ENCODE measurements at places on chromosomes 2 and 18.
A peak's percentile ranks its signal among the peaks of the same experiment; 100 is the strongest.

- DNase-seq, result no peak
These were observed 184.4 kb downstream of the RTP5 start for GRCh38 chr2:242053921-242054320.

DNA sequence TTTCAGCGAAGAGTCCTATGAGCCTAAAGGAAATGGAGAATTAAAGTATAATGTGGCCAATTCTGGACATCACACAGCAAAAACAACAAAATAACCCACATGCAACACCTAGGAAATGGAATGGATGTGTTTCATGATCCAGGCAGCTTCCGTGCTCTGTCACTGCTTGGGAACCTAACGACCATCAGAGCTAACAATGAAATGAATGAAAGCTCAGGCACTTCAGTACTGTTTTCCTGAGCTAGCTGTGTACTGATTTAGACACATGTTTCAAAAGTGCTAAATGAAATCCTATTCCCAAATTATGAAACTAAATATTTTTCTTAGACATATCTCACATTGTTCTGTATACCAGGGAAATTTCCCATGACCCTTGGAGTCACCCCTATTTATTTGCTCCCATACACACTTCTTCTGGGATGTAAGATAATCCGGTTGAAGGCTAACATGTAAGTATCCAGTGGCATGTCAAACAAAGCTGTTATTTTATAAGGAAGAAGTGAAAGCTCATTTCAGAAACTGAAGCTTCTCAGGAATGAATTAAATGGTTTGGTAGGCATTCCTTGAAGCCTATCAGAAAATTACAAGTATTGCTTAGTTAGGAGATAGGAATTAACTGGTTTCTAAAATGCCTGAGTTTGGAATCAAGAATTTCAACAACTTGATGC, 108.5 kb upstream of the RND3 start:
- no peak for DNase-seq

GRCh38 chr18:68186039-68186438, 528.9 kb downstream of the TMX3 start:
- no peak for DNase-seq

- no peak for DNase-seq
These were observed 2.1 kb upstream of the SIX3 start for GRCh38 chr2:44939106-44940048.

DNA sequence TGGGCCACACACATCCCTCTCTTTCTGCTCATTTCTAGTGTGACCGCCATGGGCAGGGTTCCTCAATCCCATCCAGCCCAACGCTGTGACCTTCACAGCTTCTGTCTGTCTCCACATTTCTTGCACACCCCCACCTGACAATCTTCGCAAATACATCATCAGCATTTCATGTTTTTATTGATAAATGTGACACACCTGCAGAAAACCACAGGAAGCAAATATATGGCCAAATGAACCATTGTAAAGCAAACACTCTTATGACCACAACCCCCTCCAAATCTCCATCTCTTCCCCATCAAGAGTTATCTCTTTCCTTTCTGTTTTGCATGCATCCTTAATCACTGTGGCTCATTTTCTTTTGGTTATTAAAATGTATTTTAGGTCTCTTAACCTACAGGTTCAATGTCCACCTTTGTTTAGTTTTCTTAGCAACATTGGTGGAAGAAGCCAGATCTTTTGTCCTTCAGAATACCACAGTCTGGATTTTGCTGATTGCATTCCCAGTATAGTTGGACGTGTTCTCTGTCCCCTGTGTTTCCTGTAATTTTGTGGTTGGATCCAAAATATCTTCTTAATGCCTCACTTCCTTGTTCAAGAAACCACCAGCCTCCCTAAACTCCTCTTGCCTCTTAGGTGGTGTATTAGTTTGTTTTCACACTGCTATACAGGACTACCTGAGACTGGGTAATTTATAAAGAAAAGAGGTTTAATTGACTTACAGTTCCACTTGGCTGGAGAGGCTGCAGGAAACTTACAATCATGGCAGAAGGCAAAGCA, 9.8 kb upstream of the NCK2 start:
- no peak for DNase-seq

DNA sequence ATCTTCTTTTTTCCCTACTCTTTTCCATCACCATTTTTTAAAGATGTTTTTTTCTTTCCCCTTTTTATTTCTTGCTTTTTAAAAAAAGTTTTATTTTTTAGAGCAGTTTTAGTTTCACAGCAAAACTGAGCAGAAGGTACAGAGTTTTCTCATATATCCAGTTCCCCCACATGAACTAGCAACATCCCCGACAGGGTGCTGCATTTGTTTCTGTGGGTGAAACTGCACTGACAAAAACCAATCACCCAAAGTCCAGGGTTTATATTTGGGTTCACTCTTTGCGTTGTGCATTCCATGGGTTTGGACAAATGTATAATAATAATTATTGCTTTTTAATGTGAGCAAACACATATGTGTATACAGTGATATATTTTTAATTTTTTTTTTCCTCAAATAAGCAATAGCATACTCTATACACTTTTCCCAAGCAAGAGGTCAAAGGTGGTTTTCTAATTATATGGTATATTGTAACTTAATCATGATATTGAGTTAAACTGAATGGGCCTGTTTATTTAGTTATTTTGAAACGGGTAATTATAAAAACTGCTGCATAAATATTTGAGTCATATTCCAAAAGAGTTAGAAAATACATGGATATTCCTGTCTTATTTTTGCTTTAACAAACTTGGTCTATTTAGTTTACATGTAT, 50.3 kb downstream of the NCK2 start:
- DNase-seq, result no peak

DNA sequence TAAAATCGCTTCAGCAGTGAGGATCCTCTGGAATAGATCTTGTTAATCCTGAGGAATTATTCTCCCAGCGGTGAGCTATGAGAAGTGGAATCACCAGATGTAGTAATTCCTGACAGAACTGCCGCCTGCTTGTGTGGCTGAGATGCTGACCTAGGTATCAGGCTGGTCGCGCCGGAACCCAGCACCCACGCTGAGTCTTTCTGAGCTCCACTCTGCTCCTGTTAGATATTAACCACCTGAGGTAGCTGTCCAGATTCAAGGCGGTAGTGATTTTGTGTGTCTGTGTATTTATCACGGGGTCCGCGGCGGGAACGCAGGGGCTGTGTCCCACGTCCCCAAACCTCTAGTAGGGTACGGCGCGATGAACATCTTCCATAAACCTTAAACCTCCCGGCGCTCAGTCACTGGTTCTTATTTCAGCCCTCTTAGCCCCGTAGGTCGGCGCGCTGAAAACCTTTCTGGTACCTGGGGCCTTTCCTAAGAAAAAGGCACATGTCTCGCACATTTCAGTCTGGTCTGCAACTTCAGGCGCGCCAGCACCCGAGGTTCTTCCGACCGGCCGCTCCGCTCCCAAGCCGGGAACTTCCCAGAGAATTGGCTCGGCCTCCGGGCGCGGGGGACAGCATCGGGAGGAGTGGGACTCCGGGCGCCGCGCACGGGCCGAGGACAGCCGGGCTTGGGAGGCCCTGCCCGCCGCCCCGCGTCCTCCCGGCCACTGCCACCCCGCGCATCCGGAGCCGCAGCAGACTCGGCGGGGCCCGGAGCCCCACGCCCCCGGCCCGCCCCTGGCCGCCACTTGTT, 542 bp upstream of the CNNM3 start:
- no peak for DNase-seq

DNA sequence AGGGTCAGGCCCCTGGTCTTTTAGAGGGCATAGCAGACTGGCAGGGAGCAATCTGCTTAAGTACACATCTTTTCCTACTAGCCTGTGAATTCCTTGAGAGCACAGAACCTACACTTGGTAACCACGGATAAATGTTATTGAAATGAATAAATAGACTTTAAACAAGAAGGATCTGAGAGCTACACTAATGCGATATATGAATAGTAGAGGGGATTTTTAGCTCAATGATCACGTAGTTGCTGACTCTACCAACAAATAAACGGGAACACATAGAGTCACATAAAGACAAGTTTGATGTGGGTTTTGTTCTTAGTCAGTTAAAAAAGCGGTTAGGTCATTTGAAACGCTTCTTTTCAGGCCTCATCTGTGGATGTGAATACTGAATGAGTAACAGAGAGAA, 290.3 kb upstream of the CCDC68 start:
- DNase-seq, result no peak

GRCh38 chr18:55781481-55781957, 193.5 kb upstream of the TCF4 start:
- DNase-seq, result no peak

GRCh38 chr2:205139822-205140463, 542.4 kb upstream of the NRP2 start:
- DNase-seq, result peak; percentile 45

GRCh38 chr2:37711308-37711731, 39.9 kb upstream of the CDC42EP3 start:
- DNase-seq, result peak; percentile 68

DNA sequence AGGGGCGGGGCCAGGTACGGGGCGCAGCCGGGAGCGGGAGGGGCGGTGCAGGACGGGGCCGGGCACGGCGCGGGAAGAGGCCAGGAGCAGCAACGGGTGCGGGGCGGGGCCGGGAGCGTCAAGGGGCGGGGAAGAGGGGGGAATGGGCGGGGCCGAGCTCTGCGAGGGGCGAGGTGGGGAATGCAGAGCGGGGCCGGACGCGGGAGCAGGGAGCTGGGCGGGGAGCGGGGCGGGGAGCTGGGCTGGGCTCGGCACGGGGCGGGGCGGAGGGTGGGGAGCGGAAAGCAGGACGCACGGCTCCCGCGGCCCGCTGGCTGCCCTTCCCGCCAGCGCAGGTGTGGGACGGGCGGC, at the start of gene IMPA2:
Gene IMPA2 (plus strand): TSS at position 316 of the 351 bp plus-strand sequence. CDS start 163 bp downstream, outside the sequence.
- peak; percentile 99 for DNase-seq

- DNase-seq, result no peak
These were observed 77.2 kb upstream of the STK17B start for GRCh38 chr2:196248467-196249094.

- no peak for DNase-seq
These were observed 853 bp downstream of the GNAL start for GRCh38 chr18:11689669-11690565.

DNA sequence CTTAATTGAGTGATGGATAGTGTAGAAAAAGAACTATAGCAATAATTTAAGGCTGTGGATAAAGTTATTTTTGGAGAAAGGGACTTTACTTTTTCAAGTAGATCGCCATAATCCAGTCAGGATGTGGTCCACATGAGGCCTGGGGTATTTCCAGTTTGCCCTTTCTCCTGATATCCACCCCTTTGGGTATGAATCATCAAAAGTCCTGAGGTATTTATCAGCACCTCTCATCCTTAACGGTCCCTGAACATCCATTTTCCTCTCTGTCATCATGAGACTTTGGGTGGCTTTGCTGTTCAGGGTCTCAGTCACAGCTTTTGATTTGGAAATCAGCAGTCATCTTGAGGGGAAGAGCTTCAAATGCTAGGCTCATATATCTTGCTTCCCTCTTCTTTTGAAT, 39.3 kb upstream of the ELAC1 start:
- no peak for DNase-seq

DNA sequence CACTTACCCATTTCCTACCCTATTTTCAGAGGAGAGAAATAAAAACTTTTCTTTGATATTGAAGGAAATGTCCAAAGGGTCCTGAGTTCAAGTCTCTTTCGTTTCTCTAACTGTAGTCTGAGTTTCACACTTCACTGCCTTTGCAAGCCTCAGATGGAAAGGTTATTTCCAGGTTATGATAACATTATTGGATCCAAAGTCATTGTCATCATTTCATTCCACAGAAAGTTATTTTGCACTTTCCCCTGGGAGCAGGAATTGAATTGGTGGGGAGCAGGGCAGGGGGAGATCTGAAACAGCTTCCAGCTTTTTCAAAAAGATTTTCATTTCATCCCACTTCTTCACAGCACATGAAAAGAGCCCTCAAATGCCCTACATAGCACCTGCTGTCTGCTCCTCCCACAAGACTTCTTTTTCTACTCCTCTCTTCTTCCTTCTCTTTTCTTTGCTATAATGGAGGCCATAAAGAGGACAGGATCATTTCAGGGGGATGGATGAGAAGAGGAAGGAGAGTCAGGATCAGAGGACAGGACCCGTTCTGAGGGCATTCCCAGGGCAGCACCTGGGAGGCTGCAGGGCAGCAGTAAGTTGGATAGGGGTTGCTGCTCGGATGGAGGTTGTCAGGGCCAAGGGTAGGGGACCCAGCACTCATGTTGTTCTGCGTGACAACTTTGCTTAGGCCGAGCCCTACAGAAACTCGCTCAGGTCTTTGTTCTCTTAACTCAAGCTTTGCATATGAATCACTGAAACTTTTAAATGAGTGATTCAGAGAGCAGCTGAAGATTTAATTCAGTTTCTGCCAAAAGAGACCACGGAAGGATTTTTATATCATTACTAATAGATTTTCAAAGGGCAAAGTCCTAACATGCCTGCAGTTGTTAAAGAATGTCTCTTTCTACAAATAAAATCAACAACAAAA, 11.4 kb upstream of the GALNT5 start:
- DNase-seq, result no peak

GRCh38 chr18:71242981-71243380, 954.1 kb downstream of the SOCS6 start:
- DNase-seq, result no peak

- peak; percentile 66 for DNase-seq
These were observed 74.2 kb downstream of the TNS1 start for GRCh38 chr2:217928324-217929181.

DNA sequence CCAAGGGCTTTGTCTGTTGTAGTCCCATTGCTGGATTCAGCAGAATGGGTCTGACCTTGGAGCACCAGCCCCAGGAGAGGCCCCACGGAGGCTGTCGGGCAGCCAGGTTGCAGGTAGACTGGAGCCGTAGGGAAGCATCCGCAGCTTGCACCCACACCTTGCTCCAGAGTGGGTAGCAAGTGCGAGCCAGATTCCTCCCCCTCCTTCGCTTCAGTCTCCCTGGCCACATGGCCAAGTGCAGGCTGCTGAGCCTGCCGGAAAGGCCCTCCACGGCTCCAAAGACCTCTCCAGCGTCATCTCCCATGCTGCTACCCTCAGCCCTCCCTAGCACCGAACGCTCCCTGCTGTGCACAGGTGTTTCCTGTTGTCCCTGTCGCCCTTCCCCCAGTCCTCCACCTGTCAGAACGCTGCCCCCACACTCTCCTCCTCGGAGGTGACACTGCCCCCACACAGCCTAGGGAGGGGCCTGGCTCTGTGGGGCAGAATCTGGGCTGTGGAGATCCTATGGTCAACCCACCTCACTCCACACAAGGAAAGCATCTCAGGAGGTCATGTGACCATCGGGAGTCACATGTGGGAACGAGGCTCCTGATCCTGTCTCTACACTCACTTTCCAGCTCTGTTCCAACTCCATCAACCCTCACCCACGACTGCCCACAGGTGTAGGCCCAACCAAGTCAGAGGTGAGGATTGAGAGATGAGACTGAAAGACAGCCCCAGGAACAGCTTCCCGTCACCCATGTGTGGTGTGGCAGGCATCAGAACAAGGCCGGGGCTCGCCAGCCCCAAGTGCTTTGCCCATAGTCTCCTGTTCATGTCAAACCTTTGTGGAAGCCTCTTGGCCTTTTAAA, 8.3 kb downstream of the KCNF1 start:
- no peak for DNase-seq

Data from upper lobe of left lung (tissue), 6 donors.